ENCODE measurements at places on chromosomes 6 and 20.

DNA sequence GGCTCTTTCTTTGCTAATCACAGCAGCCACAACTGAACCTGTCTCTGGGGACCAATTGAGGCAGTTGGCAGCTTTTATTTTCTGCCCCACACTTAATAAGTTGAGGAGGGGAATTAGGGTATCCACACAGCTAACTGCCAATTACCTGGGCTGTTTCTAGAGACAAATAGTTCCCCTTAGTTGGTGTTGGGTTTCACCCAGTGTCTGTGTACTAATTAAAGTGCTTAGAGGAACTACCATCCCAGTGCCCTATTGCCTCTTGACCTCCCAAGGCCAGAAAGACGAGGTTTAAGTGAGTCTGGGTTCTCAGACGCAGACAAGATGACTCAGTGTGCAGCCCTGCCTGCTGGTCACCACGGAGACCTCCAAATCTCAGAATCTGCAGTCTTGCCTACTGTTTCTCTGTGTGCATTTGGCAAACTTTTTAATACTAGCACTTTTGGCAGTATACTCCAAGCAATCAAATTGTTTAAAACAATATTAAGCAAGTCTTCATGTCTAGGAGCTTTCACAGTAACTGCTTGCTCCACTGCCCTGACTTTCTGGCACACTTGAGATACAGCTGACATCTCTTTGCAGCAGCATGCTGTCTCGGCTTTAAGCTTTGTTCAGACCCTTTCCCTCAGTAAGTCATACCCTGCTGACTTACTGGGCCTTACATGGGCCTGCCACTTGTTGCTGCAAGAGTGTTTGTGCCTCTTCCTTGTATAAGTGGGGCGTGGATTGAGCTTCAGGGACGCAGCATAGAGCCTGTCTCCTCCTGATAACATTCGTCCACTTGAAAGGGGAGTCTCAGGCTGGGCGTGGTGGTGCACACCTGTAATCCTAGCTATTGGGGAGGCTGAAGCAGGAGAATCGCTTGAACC is 31.9 kb downstream of the STK35 start:
- no peak for DNase-seq

- no peak for DNase-seq
Measured at GRCh38 chr20:30168800-30169138, 1088.7 kb upstream of the DEFB115 start.

GRCh38 chr6:1758076-1758679 is 148.5 kb downstream of the FOXC1 start:
- no peak for DNase-seq

DNA sequence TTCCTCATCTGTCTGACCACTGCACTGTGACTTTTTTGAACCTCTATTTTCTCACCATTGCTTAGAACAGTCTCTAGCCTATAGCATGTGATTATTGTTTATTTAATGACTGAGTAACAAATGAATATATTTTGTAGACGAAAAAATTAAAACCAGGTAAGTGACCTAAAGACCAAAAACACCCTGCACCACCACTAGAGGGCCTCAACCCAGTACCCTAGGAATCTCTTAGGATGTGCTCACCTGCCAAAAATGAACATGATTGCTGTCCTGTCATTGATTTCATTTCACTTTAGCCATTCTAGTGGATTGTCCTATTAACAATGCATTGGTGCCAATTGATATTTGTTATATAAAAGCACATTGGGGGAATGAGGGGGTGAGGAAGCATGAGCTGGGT is 199.1 kb downstream of the COL9A1 start:
- no peak for DNase-seq

DNA sequence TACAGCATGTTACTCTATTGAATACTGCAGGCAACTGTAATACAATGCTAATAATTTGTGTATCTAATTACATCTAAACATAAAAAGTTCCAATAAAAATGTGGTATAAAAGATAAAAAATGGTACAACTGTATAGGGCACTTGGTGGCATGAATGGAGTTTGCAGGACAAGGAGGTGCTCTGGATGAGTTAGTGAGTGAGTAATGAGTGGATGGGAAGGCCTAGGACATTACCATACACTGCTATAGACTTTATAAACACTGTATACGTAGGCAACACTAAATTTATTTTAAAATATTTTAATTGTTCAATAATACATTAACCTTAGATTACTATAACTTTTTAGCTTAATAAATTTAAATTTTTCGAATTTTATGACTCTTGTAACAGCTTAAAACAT is 579.6 kb upstream of the MAN1A1 start:
- DNase-seq = no peak

DNA sequence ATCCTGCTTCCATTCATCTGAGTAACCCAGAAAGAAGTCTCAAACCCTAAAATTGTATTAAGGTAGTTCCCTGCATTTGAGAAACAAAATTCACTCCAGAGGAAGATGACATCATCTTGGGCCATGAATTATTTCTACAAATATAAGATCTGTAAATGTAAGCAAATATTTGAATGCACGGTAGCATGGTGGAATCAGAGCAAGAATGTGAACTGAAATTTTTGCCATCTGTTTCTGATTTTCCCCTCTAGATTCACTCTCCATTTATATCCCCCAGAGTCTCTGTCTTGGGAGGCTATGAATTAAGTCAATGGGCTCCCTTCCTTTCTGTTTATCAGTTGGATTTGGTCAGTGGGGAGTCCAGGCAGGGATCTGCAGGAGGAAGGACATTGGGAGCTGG is 5.8 kb upstream of the MAP3K5 start:
- no peak for DNase-seq

- no peak for DNase-seq
Measured at GRCh38 chr20:2680046-2680445, 12.5 kb upstream of the EBF4 start.

GRCh38 chr6:140077827-140078560 is 703.5 kb upstream of the CITED2 start:
- DNase-seq = peak; percentile 21

- no peak for DNase-seq
Measured at GRCh38 chr6:34970488-34970887, 81.4 kb downstream of the ANKS1A start.

DNA sequence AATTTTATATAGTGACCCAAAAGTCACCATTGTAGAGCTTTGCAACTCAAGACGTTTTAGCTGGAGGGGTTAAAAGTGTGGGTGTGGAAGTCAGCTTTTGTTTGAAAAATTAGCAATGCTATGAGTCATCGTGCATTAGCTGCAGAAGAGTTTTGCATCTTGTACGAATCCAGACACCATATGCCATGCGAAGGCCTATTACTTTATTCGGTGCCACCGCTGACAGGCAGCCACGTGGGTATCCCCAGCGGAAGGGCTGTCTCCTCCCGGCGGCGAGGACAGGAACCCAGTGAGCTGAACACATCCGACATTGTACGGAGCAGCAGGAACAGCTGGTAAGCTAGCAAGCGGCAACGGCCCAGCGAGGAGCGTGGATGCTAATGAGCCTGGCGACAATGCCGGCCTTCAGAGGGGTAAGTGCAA is 84.4 kb downstream of the INSM1 start:
- DNase-seq = no peak

DNA sequence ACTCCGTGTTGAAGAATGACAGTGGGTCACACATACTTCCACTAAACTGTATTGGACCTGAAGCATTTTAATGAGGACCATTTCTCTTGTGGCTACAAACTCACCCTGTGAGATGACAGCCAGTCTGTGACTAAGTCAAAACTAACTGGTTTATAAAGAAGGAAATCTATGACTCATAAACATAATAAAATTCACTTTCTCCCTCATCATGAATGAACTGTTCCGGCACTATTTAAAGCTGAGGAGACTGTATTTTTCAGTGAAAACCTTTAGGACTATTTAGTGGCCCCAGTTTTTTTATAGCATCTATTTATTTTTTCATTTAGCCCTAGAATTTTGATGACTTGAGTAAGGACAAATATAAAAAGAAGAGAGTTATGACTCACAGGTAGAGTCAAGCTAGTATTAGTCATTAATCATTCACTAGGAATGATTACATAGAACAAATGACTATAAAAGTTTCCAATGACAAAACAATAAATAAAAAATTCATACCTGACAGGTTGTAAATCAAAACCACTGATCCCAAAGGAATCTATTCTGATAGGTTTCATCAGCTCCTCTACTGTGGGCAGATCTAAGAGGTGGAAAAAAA is 34.2 kb downstream of the CEP162 start:
- peak; percentile 70 for DNase-seq

DNA sequence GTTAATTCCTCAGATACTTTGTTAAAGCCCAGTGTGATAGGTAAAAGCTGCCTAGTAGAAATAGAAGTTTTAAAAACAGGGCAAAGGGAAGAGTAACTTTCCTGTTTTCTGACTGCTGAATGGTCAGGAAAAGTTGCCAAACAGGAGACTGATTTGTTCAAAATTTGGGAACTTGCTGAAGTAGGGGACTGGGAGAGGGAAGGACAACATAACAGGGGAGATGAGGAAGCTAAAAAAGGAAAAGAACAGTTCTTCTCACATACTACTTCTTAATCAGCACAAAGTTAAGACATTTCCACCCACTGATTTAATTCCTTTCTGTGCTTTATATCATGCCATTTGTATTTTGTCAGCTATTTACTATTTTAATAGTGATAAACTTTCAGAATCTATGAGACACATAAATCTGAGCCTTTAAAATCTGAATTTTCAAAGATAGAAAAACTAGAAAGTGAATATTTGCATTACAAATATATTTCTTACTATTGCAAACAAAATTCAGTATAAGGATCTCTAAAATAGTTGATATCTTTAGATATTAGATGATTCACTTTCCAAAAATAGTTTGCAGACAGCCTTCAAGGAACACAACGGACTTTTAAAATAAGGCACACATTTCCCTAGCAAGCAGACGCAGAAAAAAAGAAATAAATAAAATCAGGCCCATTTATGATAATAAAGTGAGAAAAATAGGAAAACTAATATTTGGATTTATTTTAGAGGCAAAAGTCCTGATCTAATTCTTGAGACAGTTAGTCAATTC is 36.9 kb upstream of the SLC16A10 start:
- no peak for DNase-seq

DNA sequence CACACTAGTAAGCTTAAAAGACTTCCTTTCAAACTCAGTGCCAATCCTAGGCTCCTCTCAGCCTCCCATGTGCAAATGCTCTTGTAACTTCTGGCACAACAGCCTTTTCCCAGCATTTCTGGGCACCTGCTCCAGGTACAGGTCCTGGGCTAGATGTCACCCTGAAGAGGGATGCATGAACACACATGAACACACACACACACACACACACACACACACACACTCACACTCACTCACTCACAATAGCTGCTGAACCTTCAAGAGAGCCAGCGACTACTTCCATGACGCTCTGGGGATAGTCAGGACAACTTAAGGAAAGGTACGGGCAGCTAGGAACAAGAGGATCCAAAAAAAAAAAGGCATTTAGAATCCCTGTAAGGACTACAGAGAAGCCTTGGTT is 122.8 kb downstream of the INSM1 start:
- DNase-seq = no peak

Data from SJSA1 (cell line).